ENCODE measurements at places on chromosomes 11 and 22. TPM values are rescaled to one million over a fixed set of nuclear protein-coding genes. Genes with fewer than 3 reads are reported as not detected.

- DNase-seq, result no peak
Measured at GRCh38 chr11:84292006-84292405, 1005.8 kb upstream of the CCDC90B start.

- DNase-seq, result no peak
Measured at GRCh38 chr11:6621711-6622211, 2.5 kb upstream of the TPP1 start.

DNA sequence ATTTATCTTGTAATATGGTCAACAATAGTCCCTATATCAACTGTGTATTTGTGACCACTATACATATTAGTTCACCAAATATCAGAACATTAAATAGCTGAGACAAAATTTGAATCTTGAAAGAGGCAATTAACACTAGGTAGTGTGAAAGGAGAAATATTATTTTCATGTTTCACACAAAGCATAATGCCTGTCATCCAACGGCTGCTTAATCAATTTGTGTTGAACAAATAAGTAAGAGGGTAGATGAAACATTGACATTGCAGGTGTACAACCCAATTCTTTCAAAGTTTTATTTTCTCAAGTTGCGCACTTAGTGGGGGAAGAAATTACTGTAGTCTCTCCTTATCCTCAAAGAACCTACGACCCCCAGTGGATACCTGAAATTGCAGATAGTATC lies 3.4 kb upstream of the OR8I2 start:
- no peak for DNase-seq

DNA sequence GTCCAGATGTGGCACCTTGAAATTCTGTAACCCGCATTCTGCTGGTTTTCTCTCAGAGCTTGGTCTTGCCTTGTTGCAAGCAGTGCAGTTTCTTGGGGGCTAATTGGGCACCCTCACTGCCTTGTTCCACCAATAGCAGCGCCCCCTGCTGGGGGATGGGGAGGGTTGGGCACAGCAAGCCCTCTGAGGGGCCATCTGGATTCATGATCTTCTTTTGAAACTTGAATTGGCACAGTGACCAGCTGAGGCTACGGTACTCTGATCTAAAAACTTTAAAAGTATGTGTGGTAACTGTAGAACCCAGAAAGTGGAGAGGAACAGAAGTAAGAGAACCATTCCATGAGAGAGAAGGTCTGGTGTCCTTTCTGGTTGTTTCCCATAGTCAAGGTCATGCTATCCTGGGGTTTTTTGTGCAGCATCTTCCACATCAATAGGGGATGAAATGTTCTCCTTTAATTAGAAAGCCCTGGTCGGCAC lies 64.2 kb downstream of the MED15 start:
- DNase-seq, result peak; percentile 46

DNA sequence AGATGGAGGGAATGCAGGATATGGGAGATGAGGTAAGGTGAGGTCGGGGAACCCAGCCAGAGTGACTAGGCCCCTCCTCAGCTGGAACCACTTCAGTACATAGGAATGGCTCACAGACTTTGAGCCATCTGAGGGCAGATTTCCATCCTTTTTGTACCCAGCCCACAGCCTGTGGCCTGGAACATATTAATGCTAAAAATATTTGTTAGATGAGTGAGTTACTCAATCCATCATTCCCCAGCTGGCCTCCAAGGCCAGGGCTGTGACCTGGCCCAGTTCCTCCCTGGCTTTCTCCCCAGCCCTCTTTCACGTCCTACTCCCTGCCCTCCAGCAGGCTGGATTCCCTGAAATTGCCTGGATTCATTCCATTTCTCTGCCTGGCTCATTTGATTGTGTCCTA lies 57.2 kb upstream of the PRDM11 start:
- peak; percentile 52 for DNase-seq

SCARF2 gene
- 0.91 TPM for total RNA-seq

KCNJ5 gene
- total RNA-seq, result 0.66 TPM

GRCh38 chr11:72235351-72236057 lies 8.5 kb downstream of the PHOX2A start:
- DNase-seq, result no peak

MISFA gene
- total RNA-seq, result 2.5 TPM

GRCh38 chr11:10436224-10436623 lies 18.8 kb upstream of the AMPD3 start:
- no peak for DNase-seq

APOA4 gene
- not detected for total RNA-seq

ALKBH3 gene
- total RNA-seq, result 26.9 TPM

GRCh38 chr11:111336062-111336461 lies 37.7 kb downstream of the POU2AF3 start:
- DNase-seq, result no peak

DNA sequence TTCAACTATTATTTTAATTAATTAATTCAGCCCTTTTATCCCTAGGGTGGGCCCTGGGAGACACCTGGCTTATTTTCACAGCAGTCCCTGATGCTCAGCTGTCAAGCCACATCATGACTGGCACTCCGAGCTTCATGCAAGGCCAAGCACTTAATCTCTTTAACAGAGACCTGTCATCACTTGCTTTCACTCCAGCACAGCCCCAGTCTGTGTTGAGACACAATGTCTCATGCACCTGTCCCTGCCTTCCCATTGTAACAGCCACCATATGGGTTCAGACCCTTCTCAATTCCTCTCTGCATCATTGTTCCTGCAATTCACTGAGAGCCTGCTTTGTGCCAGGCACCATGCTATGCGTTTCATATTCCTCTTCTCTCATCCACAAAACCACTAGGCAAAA lies 222.2 kb upstream of the TENM4 start:
- no peak for DNase-seq

DNA sequence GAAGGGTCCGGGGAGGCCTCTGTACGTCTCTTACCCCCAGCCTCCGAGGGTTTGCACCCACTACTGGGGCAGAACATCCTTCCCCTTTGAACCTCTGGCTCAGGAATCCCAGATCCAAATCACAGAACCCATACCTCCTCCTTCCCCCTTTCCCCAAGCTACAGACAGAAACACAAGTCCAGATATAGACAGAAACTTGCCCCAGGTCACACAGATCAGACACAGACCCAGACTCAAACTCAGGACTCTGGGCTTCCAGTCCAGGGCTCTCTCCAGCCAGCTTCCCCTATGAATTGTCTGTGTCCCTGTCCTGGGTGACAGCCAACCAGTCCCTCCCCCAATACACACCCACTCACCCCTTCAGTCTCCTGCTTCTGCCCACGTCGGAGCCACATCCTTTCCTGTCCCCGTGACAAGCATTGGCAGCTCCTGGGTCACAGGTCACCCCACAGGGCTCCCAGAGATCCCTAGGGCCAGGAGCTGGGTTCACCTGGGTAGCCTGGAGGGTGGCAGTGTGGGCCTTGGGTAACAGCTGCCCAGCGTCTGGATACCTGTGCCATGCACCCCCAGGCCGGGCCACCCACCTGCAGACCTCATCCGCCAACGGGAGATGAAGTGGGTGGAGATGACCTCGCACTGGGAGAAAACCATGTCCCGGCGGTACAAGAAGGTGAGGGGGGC lies 772 bp downstream of the TBC1D10C start:
- DNase-seq, result no peak

BEST1 gene
- 0.58 TPM for total RNA-seq

TBX10 gene
- 19.3 TPM for total RNA-seq

DNA sequence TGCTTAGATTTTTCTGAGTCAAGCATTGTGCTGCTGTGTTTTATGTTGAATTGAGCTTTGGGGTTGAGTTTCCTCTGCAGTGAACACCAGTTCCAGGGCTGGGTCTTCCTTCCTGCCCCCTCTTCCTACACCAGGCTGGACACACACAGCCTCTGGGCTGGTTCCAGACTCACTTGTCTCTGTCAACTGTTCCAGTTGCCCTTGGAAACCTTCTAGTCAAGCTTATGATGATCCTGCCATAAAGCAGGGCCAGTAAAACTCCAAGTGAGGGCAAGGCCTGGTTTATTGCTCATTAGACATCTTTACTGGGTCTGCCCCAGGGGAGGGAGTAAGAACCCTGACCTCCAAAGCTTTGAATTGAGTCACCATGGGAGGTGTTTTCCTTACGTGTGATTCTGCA lies 61.1 kb downstream of the KIAA1671 start:
- peak; percentile 87 for DNase-seq

GRCh38 chr11:111565114-111565720 lies 24.7 kb downstream of the LAYN start:
- peak; percentile 73 for DNase-seq

DNA sequence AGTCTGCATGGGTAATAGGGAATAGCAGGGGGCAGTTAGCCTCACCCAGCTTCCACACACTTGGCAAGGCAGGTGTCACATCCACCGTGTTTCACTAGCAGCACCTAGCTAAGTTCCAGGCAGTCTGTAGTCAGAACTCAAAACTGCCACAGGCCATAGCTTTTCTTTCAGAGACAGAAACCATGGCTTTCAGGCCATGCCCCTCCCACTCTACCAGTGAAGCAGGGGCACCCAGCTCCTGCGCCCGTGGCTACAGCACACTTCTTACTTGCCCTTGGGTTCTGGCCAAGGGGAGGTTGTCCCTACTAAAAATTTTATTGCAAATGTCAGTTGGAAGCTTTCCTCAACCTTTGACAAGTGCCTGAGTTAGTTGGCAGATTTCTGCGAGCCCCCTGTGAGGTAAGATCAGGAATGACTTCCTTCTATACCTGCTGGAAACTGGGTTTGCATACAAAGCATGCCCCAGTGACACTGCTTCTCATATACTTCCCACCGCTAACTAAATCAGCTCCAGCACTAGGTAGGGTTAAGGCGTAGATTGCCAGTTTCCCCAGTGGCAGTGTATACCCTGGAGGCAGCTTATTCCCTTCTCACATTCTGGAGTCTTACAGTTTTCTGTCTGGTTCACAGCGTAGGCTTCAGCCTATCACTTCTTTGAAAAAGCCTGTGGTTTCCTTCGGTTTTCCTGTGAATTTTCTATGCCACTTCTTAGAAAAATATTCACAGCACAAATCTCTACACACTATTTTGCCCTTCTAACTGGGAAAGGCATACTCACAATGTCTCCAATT lies 139.0 kb upstream of the LUZP2 start:
- DNase-seq, result no peak

BDNF gene
- 0.10 TPM for total RNA-seq

GRCh38 chr11:24181395-24182047 lies 315.3 kb upstream of the LUZP2 start:
- no peak for DNase-seq

DNA sequence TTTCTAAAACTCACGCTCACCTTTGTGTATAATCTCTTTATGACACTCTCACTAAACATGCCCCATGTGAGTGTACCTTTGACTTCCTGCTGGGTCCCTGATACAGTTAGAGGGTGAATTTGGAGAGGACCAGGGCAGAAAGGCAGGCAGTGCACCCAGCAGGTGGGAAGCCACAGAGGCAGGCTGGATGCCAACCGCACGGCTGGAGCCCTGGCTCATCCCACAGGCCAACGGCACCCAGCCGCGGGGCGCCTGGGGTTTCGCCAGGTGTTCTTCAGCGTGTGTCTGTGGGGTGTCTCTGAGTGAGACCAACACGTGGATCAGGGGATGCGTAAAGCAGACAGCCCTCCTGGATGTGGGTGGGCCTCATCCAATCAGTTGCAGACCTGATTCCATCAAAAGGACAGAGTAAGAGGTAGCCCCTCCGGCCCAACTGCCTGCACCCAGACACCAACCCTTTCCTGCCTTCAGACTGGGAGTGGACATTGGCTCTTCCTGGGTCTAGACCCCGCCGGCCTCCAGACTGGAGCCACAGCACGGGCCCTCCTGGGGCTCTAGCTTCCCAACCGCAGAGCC lies 51.6 kb downstream of the DHCR7 start:
- no peak for DNase-seq

- DNase-seq, result no peak
Measured at GRCh38 chr22:45832180-45832579, 144.8 kb downstream of the WNT7B start.

HBE1 gene
- total RNA-seq, result 4.0 TPM

DNA sequence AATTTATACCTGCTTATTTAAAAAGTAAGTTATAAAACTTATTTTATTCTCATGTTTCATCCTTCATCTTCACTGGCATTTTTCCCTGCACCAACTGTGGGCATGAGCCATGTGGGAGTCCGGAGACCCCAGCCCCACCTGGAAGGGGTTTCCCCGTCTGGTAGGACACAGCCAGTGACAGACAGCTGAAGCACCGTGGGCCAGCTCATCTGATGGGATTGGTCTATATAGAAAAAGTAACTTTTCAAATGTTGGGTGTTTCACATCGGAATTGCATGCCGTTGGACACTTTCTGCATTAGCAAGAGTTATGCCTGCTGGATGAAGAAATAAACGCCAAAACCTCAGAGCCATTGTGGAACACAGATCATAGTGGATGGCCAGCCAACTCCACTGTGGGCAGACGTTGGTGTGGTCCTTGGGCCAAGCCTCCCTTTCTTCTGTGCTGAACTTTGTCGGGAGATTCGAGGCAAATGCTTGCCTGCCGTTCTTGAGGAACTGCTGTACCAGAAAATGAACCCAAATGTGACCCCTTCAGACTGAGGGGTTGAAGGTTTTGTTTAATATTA lies 1329.3 kb downstream of the TBC1D22A start:
- DNase-seq, result no peak

GRCh38 chr11:116648247-116649174 lies 124.3 kb downstream of the BUD13 start:
- peak; percentile 8 for DNase-seq

SMIM35 gene
- total RNA-seq, result not detected

CRYBB3 gene
- total RNA-seq, result 0.48 TPM

DNA sequence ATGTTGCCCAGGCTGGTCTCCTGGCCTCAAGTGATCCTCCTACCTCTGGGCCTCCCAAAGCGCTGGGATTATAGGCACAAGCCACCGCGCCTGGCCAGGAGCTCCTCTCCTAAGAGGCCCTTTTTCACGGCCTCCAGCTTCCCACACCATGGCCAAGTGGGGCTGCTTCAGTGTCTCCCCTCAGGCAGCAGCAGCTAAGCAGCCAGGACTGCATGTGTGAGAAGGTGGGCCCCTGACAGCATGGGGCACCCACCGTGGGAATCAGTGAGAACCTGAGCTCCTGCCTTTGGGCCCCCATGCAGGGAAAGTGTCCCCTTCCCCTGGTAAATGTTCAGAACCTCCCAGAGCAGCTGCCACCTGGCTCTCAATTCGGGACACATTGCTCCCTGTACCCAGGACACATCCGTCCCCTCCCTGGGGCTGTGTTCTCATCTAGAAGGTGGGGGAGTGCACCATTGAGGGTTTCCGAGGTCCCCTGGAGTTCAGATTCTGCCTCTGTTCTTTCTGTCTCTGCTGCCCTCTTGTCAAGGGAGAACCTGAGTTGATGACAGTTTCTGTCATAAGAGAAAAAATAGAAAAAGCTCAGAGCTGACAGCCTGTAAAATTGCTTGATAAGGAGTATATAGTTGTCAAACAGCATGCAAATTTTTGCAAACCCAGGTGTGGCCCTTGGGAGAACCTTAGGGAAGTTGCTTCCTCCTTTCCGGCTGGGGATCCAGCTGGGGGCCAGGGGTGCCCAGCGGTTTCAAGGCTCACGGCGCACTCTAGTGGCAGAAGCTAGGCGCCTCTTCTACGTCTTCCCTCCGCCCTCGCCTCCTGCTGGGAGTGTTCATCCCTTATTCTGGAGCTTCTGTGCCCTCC lies 29.7 kb downstream of the FAM83F start:
- DNase-seq, result peak; percentile 85

- no peak for DNase-seq
Measured at GRCh38 chr11:76790251-76790650, 7.1 kb downstream of the TSKU start.

DTX4 gene
- 54.7 TPM for total RNA-seq

KRTAP5-9 gene
- total RNA-seq, result 0.35 TPM

- no peak for DNase-seq
Measured at GRCh38 chr11:55949330-55949729, 13.1 kb upstream of the OR5I1 start.

Measured in colonic mucosa (tissue), 4 donors.